ENCODE measurements at places on chromosomes 3 and 15.
A peak's percentile ranks its signal among the peaks of the same experiment; 100 is the strongest.

DNA sequence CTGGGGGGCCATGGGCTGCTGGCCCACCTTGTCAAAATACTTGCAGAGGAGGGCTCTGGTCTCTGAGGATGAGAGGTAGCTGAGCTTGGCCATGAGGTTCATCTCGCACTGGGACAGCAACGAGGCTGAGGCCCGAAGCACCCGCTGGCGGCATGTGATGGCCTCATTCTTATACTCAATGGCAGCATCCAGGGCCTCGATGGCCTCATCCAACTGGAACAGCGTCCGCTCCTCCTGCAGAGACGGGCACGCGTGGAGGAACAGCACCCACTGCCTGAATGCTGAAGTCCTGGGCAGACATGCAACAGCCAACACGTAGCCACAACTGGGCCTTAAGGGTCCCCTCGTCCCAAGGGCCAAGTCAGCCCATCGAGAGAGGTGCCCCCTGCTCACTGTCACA is 25.0 kb downstream of the KIF7 start:
- DNase-seq = no peak

DNA sequence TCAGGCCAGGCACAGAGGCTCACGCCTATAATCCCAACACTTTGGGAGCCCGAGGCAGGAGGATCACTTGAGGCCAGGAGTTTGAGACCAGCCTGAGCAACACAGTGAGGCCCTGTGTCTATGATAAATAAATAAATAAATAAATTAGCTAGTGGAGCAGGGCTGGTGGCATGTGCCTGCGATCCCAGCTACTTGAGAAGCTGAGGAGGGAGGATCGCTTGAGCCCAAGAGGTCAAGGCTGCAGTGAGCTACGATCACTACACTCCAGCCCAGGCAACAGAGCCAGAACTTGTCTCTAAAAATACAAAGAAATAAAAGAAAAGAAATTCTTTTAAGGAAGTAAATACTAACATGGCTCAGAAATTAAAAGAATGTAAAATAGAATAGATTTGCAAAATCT is 91.8 kb downstream of the LIPC start:
- no peak for DNase-seq

DNA sequence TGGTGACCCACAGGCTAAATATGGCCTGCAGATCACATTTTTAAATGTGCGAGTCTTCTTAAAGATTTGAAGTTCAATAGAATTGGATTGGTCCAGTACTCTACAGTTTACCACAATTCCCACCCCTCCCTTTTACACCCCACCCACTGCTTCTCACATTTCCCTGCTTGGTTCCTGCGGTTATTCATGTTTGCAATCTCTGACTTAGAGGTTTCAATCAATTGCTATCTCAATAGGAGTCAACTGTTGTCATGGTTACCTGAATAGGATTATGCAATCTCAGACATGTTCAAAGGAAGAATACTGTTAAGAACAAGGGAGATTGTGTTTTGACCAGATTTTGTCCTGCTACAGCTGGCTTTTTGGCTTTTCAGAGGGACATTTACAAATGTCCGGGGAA is 4.9 kb upstream of the C3orf49 start:
- DNase-seq = no peak

- no peak for DNase-seq
Observed at GRCh38 chr3:111691293-111691909, 96.3 kb upstream of the ZBED2 start.

DNA sequence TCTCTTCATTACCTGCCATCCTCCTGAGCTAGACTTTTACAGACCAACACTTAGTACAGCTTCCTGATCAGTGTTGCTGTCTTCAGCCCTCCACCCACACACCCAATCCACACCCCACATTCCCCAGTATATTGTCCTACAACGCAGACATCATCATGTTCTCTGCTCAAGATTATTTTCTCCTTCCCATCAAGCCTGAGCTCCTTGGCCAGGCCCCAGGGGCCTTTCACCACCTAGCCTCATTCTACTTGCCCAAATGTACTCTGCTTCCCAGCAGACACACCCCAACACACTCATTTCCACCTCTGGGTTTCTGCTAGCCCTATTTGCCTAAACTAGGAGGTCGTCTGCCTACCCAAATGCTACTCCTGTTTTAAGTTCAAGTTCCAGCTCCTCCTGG is 37.0 kb downstream of the DAPK2 start:
- DNase-seq = no peak

DNA sequence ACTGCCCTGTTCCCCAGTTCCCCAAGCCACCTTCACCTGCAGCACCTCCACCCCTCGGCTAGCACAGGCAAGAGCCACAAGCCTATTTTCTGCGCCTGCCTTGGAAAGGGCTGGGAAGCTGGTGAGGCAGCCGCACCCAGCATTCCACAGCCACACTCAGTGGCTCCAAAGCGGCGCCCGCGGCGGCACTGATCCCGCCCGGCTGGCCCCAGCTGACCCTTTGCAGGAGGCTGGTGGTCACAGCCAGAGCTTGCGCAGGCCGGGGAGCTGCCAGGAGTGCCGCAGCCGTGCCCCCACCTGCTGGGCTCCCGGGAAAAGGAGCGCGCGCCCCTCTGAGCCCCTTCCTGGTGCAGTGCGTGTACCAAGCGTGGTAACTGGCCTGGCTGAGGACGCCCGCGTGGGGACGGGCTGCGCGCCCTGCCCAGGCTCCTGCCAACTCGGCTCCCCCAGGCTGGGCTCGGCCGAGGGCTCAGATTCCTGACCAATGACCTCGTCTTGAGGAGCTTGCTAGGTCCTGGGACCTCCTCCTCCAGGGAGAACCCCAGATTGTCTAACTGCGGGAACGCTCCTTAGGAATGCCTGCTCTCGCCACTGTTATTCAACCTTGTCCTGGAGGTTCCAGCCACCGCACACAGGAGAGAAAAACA is 13.3 kb downstream of the GRAMD2A start:
- no peak for DNase-seq

DNA sequence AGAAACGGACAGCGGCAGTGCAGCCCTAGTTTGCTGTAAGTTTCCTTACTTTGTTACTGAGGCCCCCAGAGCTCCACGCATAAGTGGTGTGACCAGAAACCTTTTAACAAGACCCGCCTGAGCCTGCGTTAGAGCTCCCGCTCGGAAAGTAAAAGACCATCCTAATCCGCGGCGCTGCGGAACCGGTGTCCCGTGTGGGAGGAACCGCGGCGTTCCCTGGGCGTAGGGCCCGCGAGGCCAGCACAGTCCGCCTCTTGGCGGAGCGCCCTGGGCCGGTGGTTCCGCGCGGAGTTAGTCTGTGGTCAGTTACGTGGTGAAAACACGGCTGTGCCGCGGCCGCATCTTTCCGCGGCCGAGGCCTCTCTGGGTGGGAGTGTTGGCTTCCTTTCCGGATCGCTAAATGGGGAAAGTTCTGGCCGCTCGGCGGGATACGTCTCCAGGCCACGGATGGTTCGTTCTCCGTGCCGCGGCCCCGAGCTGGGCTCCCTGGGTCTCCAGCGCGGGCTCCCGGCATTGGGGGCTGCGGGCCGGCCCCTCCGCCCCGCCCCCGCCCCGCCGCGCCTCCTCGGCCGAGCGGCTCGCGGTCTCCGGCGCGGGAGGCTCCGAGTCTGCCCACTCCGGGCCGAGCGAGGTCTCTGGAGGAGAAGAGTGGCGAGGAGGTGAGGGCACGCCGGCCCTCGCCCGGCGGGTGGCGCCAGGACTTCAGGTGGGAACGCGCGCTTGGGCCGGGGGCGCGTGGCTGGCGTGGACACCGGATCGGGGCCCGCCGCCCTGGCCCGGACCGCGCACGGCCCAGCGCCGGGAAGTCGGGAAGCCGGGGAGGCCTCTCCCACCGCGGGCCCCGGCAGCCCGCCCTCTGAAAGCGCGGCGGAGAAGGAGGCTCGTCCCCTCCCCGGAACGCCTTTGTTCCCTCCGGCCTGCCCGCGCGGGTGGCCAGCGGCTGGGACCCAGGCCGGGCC is 754 bp downstream of the B3GNT5 start:
- peak; percentile 77 for DNase-seq

- no peak for DNase-seq
Observed at GRCh38 chr3:64157150-64158035, 67.9 kb downstream of the PRICKLE2 start.

DNA sequence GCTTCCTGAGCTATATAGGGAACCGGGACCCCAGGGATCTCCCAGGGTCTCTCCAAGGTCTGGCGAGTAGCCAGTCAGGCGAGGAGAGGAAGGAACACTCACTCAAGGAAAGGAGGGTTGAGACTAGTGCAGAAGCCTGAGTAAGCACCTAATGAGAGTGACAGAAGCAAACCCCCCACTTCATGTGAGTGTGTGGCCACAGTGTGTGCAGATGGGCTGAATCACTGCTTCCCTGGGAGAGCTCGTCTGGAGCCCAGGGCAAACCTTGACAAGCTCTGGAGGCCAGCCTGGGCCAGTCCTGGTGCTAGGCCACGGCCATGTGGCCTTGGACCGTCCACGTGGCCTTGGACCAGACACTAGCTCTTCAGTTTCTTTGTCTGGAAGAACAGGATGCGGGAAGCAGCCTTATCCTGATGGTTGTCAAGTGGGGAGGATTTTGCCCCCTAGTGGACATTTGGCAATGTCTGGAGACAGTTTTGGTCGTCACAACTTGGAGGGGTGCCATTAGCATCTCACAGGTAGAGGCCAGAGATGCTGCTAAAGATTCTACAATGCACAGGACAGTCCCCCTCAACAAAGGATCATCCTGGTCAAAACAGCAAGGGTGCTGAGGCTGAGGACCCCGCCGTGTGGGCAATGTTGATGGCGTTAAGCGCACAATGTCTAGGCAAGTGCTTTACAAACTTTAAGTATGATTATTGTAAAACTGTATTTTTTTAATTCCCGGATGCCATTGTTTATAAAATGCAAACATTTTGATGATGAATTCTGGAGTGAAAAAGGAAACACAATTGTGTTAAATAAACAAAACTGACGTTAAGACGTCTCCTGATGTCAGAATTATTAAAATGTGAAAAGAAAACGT is 34.8 kb upstream of the CTSH start:
- peak; percentile 83 for DNase-seq

GRCh38 chr3:190307164-190307545 is 15.1 kb downstream of the CLDN1 start:
- DNase-seq = no peak

DNA sequence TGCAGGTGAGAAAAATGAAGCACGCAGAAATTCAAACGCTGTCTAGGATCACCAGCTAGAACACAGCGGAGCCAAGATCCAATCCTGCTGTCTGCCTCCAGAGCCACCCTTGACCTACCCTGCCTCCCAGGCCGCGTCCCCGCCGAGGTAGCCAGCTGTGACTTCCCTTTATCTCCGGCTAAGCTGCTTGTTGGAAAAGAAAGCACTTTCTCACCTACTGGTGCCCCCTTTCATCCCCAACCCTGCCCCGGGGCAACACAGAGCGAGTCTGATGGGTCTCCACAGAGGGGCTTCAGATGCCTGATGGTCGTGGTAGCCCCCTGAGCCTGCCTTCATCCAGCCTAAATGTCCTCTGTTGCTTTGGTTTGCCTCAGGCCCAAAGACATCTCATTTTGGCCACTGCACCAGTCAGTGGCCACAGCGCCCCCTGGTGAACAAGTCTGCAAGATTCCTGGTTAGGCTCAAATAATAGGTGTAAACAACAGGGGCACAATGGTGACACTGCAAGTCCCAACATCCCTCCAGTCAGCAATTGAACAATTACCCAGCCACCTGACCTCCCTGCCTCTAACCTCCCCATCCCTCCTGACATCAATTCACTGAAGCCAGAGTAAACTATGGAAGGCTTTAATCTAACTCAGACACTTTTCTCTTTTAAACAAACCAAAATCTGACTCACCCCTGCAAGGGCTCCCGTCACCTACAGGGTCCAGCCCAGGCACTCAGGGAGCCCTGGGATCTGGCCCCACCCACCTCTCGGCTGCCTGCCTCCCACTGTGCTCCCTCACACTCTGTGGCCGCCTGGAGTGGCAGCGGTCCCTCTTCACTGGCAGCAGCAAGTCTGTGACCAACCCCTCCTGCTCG is 27.3 kb upstream of the BCL2L10 start:
- DNase-seq = peak; percentile 84

DNA sequence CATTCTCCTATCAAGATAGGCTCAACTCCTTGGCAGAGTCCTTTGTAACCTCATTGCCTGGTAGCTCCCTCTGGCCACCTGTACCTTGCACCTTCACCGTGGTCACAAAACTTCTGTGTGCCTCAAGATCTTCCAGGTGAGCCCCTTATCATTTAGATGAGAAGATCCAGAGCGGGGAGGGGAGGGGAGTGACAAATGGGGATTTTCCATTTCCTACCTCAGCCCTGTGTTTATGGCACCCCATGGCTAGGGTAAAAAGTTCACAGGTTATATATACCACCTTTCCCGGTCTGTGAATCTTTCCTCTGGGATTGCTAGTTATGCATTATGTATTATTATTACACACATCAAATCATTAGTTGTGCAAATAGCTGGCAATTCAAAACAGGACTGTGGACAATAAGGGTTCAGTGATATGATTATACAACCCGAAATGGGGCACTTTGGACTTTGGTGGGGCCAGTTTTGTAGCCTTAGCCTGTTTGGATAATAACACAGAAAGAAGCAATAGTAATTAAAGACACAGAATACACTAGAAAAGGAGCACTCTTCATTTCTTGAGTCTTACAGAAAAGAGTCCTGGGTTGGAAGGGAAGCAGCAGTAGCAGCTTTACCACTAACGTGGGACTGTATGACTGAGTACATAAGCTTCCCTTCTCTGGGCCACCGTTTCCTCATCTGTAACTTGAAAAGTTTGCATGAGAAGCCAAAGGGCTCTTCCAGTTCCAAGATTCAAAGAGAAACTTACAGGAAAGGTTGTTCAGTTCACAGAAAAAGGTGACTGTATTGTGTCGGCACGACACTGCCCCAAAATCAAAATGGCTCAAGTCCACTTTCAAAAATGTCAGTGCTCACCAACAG is 7.1 kb downstream of the TLE3 start:
- DNase-seq = no peak

DNA sequence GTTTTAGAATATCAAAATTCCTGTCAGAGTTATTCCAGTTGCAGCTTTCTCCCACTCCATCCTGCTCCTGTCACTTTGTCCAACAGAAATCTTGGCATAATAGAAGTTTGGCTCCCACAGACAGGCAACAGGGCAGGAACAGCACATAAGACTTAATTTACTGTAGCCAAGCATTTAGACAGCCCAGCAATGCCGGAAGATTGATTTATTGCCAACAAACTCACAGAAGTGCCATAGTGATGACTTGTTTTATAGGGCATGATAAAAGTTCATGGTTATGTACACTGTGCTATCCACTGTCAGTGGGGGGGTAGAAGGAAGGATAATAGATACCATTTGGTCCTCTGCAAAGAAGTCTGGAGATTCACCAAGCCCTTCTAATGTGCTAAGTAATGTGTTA is 98.3 kb upstream of the CBLB start:
- DNase-seq = no peak
